ENCODE measurements at places on chromosomes 6 and 20. TPM values are rescaled to one million over a fixed set of nuclear protein-coding genes. Genes with fewer than 3 reads are reported as not detected.

BMP2 gene
- 2.5 TPM for total RNA-seq

EPPIN gene
- total RNA-seq: not detected

DTNBP1 gene
- total RNA-seq: 7.8 TPM

FOXS1 gene
- not detected for total RNA-seq

MEP1A gene
- total RNA-seq: not detected

SNHG17 gene
- 14.4 TPM for total RNA-seq

TRIM40 gene
- total RNA-seq: not detected

LY6G5C gene
- 5.6 TPM for total RNA-seq

MAP7 gene
- total RNA-seq: 9.4 TPM

CD109 gene
- total RNA-seq: 1.9 TPM

ACTL10 gene
- 1.6 TPM for total RNA-seq

RAB44 gene
- not detected for total RNA-seq

IL20RA gene
- total RNA-seq: not detected
